ENCODE measurements at places on chromosomes 13 and 19.
A peak's percentile ranks its signal among the peaks of the same experiment; 100 is the strongest.

- DNase-seq: no peak
Measured at GRCh38 chr19:14603990-14604387, 21.1 kb downstream of the CLEC17A start.

DNA sequence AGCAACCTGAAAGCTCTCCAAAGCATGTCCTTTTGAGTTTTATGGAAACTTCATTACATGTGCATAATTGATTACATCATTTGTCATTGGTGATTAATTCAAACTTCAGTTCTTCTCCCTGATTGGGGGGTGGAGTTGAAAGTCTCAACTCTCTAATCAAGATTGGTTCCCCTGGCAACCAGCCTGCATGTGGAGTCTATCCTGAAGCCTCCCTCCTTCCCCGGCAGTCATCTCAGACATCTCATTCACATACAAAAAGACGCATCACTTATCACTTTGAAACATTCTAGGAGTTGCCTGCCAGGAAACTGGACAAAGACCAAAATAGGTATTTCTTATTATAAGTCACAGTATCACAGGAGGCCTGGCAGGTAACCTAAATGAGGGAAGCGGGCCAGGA is 50.5 kb downstream of the TEX26 start:
- no peak for DNase-seq

DNA sequence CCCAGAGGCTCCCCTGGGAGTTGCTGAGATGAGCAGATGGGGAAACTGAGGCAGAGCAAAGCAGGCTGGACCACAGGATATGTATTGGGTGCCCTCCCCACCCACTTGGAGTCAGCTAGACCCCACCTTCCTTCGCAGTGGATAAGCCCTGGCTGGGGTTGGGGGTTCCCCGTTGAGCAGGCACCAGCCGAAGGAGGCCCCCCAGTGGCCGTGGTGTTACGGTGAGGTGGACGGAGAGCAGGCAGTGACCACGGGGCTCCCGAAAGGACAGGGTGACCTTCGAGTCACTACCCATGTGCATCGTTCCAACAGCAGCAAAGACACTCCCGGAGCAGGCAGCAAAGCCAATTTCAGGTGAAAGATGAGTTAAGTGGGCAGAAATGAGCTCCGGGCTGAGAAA is 62.4 kb upstream of the ADGRE5 start:
- DNase-seq: no peak

DNA sequence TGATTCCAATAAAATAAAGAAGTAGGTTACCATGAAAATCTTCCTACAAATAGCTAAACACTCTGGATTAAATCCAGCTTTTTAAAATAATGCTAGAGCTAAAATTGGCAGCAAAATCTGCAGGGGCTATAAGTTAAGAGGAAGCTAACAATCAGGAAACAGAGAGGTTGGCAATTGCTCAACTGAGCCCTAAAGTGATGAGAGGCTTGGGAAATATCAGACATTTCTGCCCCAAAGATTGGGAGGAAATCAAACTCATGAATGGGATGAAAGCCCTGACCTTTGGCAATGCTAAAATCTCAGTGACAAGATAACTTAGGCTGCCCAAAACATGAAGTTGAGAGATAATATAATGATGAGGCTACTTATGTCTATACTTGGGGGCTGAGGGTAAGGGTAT is 1437.9 kb downstream of the EFNB2 start:
- DNase-seq: no peak

GRCh38 chr19:45187421-45188100 is 9.0 kb downstream of the BLOC1S3 start:
- DNase-seq: no peak

DNA sequence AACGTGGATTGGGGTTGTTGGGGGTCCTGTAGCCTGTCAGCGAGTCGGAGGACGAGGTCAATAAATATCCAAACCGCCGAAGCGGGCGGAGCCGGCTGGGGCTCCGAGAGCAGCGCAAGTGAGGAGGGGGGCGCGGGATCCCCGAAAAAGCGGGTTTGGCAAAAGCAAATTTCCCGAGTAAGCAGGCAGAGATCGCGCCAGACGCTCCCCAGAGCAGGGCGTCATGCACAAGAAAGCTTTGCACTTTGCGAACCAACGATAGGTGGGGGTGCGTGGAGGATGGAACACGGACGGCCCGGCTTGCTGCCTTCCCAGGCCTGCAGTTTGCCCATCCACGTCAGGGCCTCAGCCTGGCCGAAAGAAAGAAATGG is 754 bp upstream of the SIX5 start:
- DNase-seq: no peak

GRCh38 chr13:113374511-113375175 is 10.7 kb upstream of the GRTP1 start:
- no peak for DNase-seq

DNA sequence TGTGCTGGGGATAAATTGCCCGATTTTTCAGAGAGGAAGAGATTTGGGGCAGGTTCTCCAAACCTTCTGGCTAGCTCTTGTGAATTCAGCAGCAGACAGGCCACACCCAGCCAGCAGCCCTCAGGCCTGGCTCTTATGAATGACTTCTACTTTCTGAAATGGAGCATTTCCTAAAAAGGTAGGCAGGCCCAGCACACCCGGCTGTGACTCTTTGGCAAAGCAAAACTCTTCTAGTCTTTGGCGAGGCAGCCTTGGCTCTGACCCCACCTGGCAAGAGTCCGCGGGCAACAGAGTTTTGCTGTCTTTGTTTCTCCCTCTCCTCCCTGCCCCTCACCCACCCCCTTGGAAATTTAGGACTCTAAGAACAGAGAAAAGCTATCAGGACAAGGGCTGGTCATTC is 221.2 kb downstream of the ZNF536 start:
- DNase-seq: no peak

- no peak for DNase-seq
Measured at GRCh38 chr13:26992951-26993719, 178.5 kb downstream of the USP12 start.

- DNase-seq: no peak
Measured at GRCh38 chr13:28636069-28636468, 22.9 kb upstream of the POMP start.

DNA sequence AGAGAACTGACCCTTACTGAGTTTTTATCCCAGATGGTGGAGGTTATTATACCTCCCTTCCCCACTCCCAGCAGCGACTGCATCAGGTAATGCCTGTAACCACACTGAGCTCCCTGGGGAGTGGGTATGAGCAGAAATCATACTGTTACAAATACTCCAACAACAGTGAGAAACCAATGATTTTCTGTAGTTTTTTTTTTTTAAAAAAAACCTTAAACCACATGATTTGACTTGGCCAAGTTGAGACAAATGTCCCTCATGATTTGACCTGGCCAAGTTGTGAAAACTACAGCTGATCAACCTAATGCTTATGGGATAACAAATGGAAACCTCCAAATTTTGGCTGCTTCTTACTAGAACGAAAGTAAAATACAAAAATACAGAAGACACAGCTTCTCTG is 33.1 kb upstream of the SERP2 start:
- DNase-seq: no peak

DNA sequence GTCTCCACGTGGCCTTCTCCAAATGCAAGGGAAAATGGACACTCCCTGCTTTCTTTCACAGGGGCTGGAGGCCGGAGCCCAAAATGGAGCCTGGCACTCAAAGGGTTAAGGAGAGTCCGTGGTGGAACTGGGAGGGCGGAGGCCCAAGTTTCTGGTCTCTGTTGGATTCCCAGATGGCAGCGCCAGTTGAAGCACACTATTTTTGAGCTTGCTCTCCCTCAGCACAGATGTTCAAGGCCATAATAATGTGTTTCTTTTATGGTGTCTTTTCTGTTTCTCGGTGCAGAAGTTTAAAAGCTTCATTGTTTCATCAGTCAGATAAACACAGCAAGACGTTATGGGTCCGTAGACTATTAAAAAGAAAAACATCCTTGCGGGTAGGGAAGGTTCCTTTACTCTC is 67.6 kb downstream of the TNFRSF19 start:
- DNase-seq: no peak

DNA sequence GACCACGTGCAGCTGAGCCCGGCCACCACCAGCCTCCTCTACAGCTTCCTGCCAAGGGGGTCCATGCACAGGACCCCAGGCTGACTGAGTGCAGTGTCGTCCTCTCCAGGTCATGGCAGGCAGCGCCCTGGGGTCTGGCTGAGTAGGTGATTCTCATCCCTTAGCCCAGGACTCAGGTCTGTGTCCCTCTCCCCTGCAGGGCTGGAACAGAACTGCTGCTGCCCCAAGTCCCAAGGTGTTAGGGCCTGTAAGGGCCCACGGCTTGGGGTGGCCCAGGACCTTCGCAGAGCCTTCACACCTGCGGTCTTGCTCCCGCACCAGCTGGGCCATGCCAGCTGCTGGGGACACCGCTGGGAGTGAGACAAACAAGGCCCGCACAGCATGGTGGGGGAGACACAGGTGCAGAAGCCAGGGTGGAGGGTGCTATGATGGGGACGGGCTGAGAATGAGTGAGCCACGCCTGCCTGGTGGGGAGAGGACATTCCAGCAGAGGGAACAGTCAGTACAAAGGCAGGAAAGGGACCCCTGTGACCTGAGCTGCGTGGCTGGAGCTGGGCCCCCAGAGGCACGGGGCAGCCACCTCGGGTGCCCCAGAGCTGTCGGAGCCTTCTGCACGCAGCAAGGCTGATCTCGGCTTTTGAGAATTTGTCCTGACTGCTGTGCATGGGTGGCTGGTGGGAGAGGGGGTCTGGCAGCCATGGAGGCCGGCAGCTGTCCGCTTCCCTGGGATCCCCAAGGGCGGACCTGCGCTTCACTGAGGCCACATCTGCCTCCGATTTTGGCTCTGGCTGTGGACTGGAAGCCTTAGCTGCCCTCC is 11.9 kb downstream of the PLEKHF1 start:
- DNase-seq: no peak

- DNase-seq: no peak
Measured at GRCh38 chr13:49113526-49114286, 106.4 kb upstream of the MLNR start.

GRCh38 chr13:98685146-98685545 is 67.3 kb downstream of the SLC15A1 start:
- no peak for DNase-seq

DNA sequence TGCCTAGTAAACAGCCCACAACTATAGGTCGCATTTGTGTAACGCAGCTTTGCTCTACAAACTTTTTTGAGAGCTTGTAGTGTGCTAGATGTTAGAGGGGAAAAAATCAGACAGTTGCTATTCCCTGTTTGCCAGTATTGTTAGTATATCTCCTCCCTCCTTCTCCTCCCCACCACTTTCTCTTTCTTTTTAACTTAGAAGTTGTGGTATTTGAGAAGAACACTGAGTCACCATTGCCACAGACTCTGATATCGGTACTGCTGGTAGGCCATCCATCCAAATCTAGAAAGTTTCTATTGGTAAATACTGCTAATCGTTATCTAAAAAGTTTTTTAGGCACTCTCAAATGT is 666 bp downstream of the POMP start:
- DNase-seq: no peak

GRCh38 chr13:21673789-21674489 is 3.1 kb downstream of the FGF9 start:
- DNase-seq: no peak

DNA sequence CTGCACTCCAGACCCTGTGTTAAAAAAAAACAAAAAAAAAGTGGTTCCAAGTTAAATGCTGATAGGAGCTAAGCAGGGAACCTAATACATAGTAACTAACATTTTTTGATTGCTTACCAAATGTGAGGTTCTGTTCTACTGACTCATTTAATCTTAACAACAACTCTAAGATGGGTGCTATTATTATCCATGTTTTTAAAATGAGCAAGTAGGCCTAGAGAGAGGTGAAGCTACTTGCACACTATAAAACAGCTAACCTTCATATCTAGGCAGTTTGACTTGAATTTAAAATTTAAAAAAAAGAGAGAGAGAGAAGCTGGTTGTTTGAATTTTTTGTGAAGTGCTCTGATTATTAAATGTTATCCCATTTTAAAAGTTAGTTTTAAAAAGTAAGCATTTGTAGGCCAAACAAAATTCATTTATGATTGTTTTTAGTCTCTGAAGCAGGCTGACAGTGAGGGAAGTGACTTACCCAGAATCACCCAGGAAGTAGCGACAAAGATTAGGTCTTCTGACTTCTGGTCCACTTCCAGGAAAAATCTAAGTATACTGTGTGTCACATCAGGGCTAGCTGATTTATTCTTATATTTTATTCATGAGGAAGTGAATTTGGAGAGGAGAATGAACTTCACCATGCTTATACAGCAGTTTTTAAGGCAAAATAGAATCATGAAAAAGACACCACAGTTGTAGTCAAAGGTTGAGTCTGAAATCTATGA is 2.4 kb downstream of the SIGLECL1 start:
- no peak for DNase-seq

- DNase-seq: no peak
Measured at GRCh38 chr13:51134763-51135365, 23.8 kb upstream of the C13orf42 start.

DNA sequence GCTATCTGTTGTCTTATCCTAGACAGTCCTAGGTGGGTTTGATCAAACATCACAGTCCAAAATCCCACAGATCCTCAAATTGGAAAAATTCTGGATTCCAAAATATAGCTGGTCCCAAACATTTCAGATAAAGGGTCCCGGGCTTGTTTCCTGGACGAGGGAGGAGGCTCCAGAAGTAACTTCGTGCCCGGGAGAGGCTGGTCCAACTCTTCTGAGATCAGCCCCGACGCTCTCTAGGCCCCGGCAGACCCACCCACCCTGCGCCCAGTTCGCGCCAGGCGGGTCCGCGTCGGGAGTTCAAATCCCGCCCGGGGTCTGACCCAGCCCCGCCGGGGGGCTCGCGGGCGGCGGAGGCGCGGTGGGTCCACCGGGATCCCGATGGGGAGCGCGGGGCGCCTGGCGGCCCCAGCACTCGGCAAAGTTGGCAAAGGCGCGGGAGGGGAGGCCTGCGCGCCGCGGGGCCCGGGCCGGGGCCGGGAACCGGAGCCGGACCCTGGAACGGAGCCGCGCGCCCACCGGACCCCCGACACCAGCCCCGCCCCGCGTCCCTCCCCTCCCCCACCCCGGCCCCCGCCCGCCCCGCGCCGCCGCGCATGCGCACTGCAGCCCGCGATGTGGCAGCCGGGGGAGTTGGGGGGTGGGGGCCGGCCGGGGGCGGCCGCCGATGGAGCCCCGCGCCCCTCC is 513 bp downstream of the MIER2 start:
- DNase-seq: peak; percentile 10

- DNase-seq: no peak
Measured at GRCh38 chr19:51772977-51773376, 12.0 kb downstream of the FPR2 start.

- no peak for DNase-seq
Measured at GRCh38 chr13:99352351-99353245, 45.4 kb upstream of the GPR183 start.

GRCh38 chr19:35977446-35978222 is 17.4 kb upstream of the SDHAF1 start:
- no peak for DNase-seq

DNA sequence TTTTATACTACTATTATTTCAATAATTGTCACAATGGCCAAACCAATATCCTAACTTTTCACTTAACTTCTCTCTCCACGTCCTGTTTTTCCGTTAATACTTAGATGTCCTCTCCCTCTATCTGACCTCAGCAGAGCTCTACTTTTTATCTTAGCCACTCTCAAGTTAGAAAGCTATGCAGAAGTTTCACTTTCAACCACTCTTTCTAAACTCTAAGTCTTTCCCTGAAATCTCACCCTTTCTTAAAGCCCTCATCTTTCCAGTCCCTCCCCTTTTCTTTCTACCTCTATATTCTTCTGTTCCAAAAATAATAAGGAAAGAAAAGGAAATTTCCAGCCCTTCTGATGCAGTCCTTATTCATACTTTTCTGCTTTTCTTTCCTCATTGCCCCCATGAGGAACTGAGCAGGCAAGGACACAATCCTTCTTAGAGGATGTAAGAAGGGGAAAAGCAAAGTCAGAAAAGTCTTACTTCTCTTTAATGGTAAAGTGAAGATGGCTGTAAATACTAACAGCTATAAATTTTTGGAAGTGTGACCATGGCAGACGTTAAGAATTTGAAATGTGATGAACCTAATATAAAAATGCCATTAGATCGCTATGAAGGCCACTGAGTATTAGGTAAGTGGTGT is 23.0 kb downstream of the FAM216B start:
- no peak for DNase-seq

Measured in amniotic stem cell (primary cell).